ENCODE measurements at places on chromosomes 12 and 14.

DNA sequence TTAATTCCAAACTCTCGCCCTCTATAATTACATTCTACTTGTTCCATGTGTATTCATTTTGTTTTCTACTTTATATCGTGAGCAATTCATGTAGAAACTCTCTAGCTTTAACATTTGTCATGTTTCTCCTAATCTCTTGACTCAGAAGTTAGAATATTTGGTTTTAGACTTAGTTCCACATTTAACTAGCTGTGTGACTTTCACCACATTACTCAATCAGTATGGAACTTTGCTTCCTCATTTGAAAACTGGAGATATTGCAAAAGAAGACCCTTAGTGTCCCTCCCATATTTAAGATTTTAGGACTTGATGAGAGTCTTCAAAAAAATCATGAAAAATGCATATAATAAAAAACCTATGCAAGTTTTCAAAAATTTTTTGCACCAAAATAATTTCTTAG is 447.5 kb downstream of the GXYLT1 start:
- DNase-seq, result no peak

DNA sequence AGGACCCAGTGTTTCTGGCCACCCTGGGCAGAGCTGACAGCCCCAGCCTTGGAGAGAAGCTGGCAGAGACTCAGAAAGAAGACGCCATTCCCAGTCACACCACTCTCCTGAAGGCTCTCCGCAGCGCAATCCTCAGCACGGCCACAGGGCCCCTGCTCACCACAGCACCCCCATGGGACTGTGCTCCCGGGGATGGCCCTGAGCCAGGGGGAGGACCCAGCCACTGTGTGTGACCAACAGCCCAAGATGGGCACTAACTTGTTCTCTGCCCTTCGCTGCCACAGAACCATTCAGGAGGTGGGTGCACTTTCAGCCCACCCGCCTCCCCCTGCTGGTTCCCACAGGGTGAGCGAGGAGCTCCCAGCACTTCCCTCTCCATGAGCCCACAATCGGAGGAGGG is 57.1 kb downstream of the CCNK start:
- DNase-seq, result no peak

DNA sequence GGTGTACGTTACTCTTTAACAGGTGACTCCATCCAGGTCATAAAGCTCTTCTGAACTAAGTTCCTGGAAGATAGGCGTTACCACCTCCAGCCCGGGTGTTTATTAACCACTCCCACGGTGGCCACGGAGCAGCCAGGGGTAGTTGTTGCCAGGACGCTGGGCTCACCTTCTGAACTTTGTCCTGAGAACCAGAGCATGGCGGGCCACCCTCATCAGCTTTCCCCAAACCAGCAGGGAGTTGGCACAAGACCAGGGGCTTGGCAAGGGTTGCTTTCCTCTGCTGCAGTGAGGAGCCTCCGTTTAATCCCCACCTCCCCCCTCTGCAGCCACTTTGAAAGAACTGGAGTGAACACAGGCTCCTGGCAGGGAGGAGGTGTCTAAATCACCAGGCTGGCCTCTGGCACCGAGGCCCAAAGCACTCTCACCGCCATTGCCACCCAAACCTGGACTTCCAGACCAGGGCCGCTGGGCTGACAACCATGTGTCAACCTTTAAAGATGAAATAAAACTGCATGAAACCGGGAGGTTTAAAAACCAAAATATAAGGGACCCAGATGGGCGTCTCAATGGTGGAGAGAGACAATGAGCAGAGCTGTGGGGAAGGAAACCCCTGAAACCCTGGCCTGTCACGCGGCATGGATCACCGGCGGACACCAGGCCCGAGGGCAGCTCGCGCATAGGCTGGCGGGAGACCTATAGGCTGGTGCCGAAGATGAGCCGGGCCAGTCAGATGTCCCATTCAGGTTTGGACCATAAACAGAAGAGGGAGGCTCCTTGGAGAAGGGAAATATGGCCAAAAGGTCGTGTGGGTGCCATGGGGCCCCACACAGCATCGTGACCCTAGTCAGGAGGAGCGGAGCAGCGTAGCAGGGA is 30.9 kb upstream of the TDRD9 start:
- DNase-seq, result no peak

GRCh38 chr14:105070760-105071137 is 5.5 kb upstream of the GPR132 start:
- DNase-seq, result no peak

DNA sequence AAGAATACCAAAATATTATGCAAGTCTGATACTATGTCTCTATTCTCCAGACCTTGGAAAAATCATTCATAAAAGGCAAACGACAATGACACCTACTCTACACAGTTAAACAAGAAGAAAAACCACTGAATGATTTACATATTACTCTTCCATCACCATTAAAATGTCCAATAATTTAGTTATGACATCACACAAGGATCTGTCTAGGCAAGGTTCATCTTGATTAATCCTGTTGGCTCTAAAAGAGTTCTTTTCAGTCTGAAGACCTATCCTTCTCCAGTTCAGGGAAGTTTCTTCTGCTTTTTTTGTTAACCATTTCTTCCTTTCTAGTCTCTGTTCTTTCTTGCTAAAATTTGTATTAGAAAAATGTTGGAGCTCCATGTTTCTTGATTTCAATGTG is 64.0 kb downstream of the OSBPL8 start:
- no peak for DNase-seq

DNA sequence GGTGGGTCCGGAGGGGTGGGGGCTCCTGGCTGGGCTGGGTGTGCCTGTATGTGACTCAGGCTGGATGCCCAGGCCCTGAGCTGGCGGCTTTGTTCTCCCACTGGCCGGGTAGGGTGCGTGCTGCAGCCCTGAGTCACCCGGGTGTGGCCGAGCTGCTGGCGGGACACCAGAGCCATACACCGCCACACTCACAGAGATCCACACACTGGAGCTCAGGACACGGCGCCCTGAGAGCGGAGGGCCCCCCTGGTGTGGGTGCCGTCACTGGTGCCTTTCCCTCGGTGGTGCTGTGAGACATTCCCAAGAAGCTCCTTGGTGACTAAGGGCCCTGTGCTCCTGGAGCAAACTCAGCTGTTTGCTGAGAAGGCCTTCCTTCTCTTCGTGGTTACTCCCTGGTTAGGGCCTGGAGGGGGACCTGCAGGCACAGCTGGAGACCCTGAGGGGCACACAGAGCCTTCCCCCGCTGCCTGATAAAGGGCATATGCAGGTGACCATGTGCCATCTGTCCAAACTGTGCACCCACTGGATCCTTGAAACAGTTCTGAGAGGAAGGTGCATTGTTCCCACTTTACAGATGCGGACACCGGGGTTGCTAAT is 44.3 kb downstream of the KRT80 start:
- peak; percentile 91 for DNase-seq

- DNase-seq, result no peak
Observed at GRCh38 chr14:71885301-71885700, 46.9 kb upstream of the RGS6 start.

DNA sequence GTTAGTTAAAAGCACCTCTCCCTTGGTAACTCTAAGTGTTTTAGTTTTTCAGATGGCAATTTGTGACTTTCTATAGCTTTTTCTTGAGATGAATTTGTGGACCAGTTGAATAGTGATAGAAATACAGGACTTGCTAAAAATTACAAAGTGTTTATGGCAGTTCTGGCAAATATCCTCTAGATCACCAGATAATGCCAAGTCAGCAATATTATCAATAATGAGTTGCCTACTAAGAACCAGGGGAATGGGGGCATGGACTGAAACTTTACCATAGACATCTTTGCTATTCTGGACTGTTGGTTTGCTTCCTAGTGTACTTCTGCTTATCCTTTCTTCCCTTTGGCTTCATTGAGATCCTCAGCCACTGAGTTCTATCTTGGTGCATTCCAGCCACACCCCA is 584.2 kb downstream of the DIO2 start:
- DNase-seq, result no peak

DNA sequence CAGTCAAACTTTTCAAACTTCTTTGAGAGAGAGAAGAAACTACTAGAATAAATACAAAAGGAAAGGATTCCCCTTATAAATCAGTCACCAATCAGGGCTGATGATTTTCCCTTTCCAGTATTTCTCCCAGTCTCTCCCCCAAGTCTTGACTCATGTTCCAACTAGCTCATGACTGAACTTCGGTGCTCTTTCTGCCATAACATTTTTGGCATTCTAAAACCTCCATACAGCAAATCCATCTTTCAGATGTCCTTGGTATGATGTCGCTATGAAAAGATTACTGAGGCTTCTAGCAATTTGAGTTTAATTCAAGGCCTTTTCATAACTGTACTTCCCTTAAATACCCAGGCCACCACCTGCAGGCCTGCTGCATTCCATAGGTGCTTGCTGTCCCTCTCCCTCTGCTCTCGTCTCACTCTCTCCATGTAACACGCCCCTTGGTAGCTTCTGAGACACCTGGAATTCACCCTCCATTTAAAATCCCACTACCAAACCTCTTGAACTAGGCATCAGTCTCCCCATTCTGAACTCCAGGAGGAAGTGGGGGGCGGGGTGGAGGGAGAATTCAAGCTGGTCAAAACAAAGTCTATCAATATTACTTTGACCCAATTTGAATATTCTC is 2.4 kb downstream of the PRKD1 start:
- DNase-seq, result no peak

- no peak for DNase-seq
Observed at GRCh38 chr12:115253049-115253448, 569.1 kb upstream of the TBX3 start.

- DNase-seq, result no peak
Observed at GRCh38 chr12:76768576-76768975, 4.7 kb downstream of the ZDHHC17 start.

DNA sequence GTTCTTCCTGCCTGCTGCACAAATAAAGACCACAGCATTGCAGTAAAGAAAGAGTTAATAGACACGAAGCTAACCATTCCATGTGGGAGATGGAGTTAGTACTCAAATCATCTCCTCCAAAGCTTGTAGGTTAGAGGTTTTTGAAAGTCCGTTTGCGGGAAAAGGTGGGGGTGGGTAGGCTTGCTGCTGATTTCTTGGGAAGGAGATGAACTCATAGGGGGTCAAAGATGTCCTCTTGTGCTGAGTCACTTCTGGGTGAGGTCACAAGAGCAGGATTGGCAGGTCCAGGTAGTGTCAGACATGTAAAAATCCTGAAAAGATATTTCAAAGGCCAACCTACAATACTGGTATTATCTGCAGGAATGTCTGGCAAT is 66.4 kb downstream of the PTHLH start:
- DNase-seq, result no peak

DNA sequence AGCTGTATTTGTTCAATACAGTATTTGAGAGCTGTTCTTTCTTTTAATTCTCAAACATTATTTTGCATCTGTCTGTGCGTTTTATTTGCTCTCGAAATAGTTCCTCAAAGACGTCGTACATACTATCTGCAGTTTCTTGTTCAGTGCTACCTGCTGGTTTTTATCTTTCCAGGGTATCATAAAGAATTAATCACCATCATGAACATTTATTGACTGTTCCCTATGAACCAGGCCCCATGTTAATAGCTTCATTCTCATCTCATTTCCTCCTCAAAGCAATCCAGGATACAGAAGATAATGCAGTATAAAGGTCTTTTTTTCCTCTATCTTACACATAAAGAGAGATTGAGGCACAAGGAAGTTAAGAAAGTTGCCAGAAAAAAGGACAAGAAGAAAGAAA is 211.8 kb downstream of the DACT1 start:
- DNase-seq, result no peak

- DNase-seq, result no peak
Observed at GRCh38 chr14:105986894-105987284, 460.5 kb downstream of the TMEM121 start.

DNA sequence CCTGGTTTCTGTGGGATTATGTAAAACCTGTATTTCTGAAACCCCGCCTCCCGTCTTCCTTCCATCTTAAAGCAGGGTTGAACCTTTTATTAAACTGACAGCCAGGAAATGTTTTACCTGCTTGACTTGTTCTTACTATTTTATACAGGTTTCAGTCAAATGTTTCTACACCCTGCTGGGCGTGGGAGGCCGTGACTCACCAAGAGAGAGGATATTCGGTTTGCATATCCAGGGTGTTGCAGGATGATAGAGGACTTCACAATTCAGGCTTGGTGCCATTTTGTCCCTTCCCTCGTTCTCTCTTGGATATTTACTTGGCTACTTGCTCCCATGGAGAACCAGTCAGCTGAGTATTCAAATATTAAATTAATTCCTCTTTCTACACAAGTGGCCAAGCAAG is 69.7 kb downstream of the ARF6 start:
- DNase-seq, result no peak

DNA sequence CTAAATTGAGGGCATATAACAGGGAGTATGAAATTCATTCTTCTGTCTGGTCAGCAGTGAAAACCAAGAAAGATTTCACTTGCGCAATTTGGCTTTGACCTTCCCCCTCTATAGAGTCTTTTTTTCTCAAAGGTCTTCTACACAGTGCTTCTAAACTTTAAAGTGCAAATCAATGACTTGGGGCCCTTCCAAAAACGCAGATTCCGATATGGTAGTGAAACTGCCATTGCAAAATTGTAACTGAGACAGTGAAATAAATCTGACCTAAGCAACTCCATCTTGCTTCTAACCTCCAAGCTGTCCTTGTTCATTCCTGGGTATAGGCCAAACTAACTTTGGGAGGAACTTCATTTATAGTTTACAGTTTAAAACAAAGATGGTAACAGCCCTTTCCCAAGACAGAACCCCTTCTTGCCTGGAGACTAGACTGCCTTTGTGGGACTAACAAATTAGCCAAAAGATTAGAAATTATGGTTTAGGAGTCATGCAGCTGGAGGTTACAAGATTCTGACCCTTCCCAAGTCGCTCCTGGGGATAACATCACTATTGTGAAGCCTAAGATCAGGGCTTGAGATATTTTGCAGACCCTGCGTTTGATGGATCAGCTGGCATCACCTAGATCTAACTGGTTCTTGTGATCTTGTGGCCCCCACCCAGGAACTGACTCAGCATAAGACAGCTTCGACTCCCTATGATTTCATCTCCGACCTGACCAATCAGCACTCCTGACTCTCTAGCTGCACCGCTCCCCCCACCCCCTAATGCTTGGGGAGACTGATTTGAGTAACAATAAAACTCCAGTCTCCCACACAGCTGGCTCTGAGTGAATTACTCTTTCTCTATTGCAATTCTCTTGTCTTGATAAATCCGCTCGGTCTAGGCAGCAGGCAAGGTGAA is 5.0 kb downstream of the SLC25A21 start:
- no peak for DNase-seq

GRCh38 chr14:104639885-104640548 is 35.4 kb upstream of the TMEM179 start:
- no peak for DNase-seq

DNA sequence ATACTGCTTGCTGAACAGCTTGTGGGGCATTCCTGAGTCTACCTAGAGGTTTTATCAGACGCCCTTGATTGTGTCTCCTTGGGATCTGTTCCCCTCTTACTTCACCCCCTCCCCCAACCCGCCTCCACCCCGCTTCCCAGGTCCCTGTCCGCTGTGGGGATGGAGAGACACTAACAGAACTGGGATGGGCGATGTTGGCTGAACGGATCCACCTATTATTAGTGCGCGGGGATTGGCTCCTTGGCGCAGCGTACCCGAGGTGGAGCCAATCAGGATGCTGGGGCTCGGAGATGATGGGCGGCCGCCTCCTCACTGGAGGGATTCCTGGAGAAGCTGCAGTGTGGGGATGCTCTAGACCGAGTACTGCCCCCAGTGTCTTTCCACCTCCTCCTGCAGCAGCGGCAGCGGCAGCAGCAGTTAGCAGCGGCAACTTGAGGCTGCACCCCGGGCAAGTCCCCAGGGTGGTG is at the start of gene SYT1:
Gene SYT1, plus strand, starts transcription at position 372 of the 467 bp plus-strand sequence.
- DNase-seq, result no peak

Data from thoracic aorta (tissue), 2 donors.